Psoas muscle (tissue), 8 donors: ENCODE measurements at places on chromosomes 4 and X. TPM values are rescaled to one million over a fixed set of nuclear protein-coding genes. Genes with fewer than 3 reads are reported as not detected.

- DNase-seq = no peak
- H3K4me1 ChIP-seq = no peaks in the 10 kb centered on the region
- H3K27ac ChIP-seq = no peak overlapping the region
- H3K27me3 ChIP-seq = no peaks in the 10 kb centered on the region
- H3K36me3 ChIP-seq = no peaks in the 10 kb centered on the region
Measured at GRCh38 chr4:112311516-112311915, 14.3 kb downstream of the ALPK1 start.

DNA sequence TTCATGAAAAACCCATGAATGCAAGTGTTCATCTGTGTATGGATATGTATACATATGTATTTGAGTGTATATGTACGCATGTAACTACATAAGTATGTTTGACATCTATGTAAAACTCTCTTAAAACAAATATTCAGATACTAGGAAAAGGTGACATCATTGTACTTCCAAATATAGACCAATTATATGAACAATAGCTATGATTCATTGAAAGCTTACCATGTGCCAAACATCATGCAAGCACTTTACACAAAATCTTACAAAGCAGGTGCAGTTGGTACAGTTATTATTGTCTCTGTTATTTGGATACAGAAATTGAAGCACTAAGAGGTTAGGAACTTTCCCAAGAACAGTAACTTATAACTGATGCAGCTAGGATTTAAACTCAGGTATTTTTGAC is 21.4 kb downstream of the MAGEB17 start:
- no peak for DNase-seq
- no peaks in the 10 kb centered on the region for H3K27me3 ChIP-seq
- no peaks in the 10 kb centered on the region for H3K36me3 ChIP-seq
- no peaks in the 10 kb centered on the region for H3K4me1 ChIP-seq
- no peak overlapping the region for H3K4me3 ChIP-seq

OTUD6A gene
- not detected for total RNA-seq

DNA sequence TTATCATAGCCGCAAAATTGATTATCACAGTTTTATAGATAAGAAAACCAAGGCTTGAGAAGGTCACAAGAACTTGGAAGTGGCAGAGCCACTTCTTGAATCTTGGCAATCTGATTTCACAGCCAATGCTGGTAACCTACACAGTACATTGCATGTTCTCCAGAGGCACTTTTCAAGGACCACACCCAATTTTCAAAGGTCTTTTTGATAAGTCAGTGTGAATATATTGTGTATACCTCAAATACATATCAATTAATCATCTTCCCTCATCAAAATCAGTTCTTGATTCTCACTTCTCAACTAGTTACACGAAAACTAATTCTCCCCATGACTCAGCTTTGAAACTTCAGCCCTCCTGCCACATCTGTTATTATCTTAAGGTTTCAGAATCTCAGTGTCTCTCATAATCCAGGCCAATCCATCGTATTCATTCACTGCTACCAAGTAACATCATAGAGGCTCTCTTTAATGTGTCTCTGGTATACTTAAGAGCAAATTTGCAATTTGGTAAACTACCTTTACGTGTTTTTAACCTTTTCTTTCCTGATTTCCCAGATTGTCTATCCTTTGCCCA is 16.8 kb downstream of the CAMK2D start:
- peak overlapping the region; percentile 44 for H3K27ac ChIP-seq
- H3K4me3 ChIP-seq = no peak overlapping the region
- H3K36me3 ChIP-seq = no peaks in the 10 kb centered on the region
- H3K27me3 ChIP-seq = no peaks in the 10 kb centered on the region
- DNase-seq = no peak

DNA sequence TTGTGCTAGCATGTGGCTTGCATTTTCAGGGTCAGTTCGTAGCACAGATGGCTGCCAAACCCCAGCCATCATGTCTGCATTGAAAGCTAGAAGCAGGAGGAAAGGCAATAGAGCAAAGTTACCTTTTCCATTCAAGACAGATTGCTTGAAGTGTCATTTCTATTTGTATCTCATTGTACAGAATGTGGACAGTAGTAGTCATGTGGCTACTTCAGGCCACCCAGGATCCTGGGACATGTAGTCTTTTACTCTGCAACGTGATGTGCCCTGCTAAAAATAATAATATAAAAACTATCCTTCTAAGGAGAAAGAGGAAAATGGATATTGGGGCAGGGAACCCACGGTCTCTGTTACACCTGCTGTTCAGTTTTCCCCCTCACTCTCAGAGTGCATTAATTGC is 118.4 kb downstream of the RAPGEF2 start:
- no peak for DNase-seq
- peak overlapping the region; percentile 64 for H3K27ac ChIP-seq
- no peak overlapping the region for H3K4me3 ChIP-seq
- H3K27me3 ChIP-seq = no peaks in the 10 kb centered on the region
- no peaks in the 10 kb centered on the region for H3K36me3 ChIP-seq

- H3K4me1 ChIP-seq = no peaks in the 10 kb centered on the region
- no peak overlapping the region for H3K4me3 ChIP-seq
- DNase-seq = no peak
- H3K27me3 ChIP-seq = no peaks in the 10 kb centered on the region
- H3K27ac ChIP-seq = no peak overlapping the region
Measured at GRCh38 chr4:23737571-23737970, 152.3 kb downstream of the PPARGC1A start.

GRCh38 chr4:123312951-123313592 is 83.5 kb upstream of the SPRY1 start:
- no peaks in the 10 kb centered on the region for H3K36me3 ChIP-seq
- H3K4me3 ChIP-seq = no peak overlapping the region
- H3K27me3 ChIP-seq = no peaks in the 10 kb centered on the region
- H3K27ac ChIP-seq = no peak overlapping the region
- no peaks in the 10 kb centered on the region for H3K4me1 ChIP-seq

GRCh38 chrX:29196501-29196900 is 609.3 kb downstream of the IL1RAPL1 start:
- H3K4me3 ChIP-seq = no peak overlapping the region
- H3K27me3 ChIP-seq = no peaks in the 10 kb centered on the region
- DNase-seq = no peak
- H3K36me3 ChIP-seq = no peaks in the 10 kb centered on the region
- H3K27ac ChIP-seq = no peak overlapping the region

DNA sequence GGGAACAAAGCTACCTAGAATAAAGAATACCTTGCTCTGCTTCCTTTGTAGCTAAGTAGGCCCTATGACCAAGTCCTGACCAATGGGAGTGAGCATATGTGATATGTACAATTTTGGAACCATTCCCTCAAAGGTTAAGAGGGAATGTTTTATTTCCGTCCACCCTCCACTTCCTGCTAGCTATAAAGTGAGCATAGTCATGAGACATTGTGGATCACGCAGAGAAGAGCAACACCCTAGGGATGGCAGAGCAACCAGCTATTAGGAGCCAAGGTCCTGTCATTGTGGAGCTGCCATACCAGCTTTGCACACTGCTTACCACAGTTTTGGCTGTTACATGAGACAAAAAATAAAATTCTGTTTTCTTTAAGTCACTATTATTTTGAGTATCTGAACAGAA is 45.8 kb upstream of the RNF128 start:
- DNase-seq = no peak
- no peak overlapping the region for H3K27ac ChIP-seq
- H3K4me3 ChIP-seq = no peak overlapping the region
- no peaks in the 10 kb centered on the region for H3K4me1 ChIP-seq

DNA sequence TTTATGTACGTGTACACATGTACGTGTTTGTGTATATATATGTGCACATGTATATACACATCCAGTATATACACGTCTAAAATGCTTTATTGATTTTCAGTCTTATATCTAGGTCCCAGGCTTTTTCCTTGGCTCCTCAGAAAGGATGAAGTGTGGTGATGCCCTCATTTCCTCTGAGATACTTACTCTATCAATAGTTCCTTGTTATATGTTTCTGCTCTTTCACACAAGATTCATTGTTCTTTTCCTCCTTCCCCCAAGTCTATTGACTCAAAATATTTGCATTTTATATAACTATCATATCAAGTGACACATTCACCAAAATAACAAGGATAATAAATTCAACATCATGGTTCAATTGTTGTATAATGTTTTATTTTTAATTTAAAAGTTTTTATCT is 359.2 kb downstream of the EPHA5 start:
- H3K4me3 ChIP-seq = no peak overlapping the region
- no peak overlapping the region for H3K27ac ChIP-seq
- no peak for DNase-seq
- no peaks in the 10 kb centered on the region for H3K27me3 ChIP-seq

DNA sequence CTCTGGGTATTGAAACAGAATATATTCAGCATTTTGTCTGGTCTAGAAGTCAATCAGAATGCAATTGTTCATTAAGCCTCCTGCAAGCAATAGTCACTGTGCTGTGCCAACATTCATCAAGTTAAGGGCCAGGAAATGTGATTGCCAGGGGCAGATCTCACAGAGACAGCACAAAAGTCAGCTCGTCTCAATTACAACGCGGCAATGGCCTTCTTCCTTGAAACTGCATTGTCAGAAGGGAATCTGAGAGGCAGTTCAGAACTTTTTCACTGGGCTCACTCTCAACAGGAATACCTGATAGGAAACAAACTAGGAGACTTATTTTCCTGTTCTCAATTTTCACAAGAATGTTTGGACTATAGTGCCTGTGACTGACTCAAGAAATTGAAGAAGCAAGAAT is 131.1 kb upstream of the NR3C2 start:
- H3K4me1 ChIP-seq = peaks cover 8% of the 10 kb centered on the region
- H3K27ac ChIP-seq = peak overlapping the region; percentile 67
- DNase-seq = no peak

- H3K4me1 ChIP-seq = no peaks in the 10 kb centered on the region
- no peak for DNase-seq
- H3K27me3 ChIP-seq = no peaks in the 10 kb centered on the region
- H3K4me3 ChIP-seq = no peak overlapping the region
- H3K36me3 ChIP-seq = no peaks in the 10 kb centered on the region
- H3K27ac ChIP-seq = no peak overlapping the region
Measured at GRCh38 chr4:150315175-150315574, 236.9 kb downstream of the DCLK2 start.

SPANXN4 gene
- total RNA-seq = not detected

RXFP1 gene
- not detected for total RNA-seq

GRCh38 chr4:73391774-73392173 is 12.3 kb upstream of the ALB start:
- H3K27me3 ChIP-seq = no peaks in the 10 kb centered on the region
- no peaks in the 10 kb centered on the region for H3K4me1 ChIP-seq
- H3K4me3 ChIP-seq = no peak overlapping the region
- no peak for DNase-seq
- H3K27ac ChIP-seq = no peak overlapping the region
- no peaks in the 10 kb centered on the region for H3K36me3 ChIP-seq

HSFX2 gene
- total RNA-seq = not detected

DNA sequence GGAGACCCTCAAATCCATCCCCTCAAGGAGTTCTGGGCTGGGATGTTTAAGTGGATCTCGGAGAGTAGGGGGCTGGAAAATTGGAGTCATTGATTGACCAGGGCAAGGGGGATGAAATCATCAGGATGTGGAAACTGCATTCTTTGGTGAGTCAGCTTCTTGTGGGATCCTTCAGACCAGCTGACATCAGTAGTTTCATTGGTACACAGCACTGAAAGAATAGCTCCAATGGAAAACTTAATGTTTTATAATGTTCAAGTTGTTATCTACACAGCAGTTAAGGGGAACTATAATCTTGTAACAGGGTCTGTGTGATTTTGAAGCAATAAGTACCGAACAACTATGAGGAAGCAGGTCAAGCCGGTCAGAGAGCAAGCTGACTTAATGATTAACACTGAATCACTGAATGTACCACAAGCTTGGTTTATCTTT is 506.1 kb downstream of the RPA4 start:
- no peak overlapping the region for H3K27ac ChIP-seq
- DNase-seq = no peak
- H3K4me1 ChIP-seq = no peaks in the 10 kb centered on the region
- H3K36me3 ChIP-seq = no peaks in the 10 kb centered on the region
